ENCODE measurements at places on chromosomes 1 and 21. TPM values are rescaled to one million over a fixed set of nuclear protein-coding genes. Genes with fewer than 3 reads are reported as not detected.

Gene S100A8
- total RNA-seq, result not detected

Gene GPR37L1
- total RNA-seq, result 0.05 TPM

Gene FCER1A
- not detected for total RNA-seq

Gene PRKAB2
- total RNA-seq, result 22.4 TPM

Gene BCAR3
- 25.5 TPM for total RNA-seq

Gene KCND3
- total RNA-seq, result 0.14 TPM

Gene NBPF10
- total RNA-seq, result 7.2 TPM

Gene GPR25
- total RNA-seq, result not detected

Gene PALMD
- total RNA-seq, result 0.59 TPM
